ENCODE measurements at places on chromosomes 11 and 22.

DNA sequence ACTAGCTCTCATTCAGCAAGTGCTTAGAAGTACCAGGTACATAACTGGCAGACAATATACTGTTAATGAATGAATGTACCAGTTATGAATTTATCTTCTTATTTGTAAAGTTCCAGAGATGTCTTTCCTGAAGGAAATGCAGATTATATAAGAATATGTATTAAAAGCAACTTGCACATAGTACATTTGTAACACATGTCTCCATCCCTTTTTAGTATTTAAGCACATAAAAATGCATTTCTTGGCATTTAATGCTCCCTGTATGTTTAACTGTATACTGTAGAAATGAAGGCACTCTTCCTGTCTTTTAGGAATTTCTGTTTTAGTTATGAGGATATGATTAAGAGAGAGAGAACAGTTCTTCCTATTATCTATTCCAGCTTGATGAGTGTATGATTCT, 241.3 kb downstream of the NELL1 start:
- DNase-seq = no peak

DNA sequence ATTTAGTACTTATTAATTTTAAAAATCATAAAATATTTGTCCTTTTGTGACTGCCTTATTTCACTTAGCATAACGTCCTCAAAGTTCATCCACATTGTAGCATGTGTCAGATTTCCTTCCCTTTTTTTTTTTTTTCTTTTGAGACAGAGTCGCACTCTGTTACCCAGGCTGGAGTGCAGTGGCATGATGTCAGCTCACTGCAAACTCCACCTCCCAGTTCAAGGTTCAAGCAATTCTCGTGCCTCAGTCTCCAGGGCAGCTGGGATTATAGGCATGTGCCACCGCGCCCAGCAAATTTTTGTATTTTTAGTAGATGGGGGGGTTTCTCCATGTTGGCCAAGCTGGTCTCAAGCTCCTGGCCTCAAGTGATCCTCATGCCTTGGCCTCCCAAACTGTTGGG, 10.6 kb downstream of the RAB6A start:
- DNase-seq = no peak

GRCh38 chr11:27904358-27905055, 203.4 kb downstream of the KIF18A start:
- DNase-seq = no peak

GRCh38 chr11:36261094-36261493, 28.1 kb downstream of the COMMD9 start:
- no peak for DNase-seq

GRCh38 chr11:63686926-63687325, 5.6 kb downstream of the RTN3 start:
- no peak for DNase-seq

- DNase-seq = no peak
Observed at GRCh38 chr11:108914211-108914610, 249.3 kb downstream of the DDX10 start.

DNA sequence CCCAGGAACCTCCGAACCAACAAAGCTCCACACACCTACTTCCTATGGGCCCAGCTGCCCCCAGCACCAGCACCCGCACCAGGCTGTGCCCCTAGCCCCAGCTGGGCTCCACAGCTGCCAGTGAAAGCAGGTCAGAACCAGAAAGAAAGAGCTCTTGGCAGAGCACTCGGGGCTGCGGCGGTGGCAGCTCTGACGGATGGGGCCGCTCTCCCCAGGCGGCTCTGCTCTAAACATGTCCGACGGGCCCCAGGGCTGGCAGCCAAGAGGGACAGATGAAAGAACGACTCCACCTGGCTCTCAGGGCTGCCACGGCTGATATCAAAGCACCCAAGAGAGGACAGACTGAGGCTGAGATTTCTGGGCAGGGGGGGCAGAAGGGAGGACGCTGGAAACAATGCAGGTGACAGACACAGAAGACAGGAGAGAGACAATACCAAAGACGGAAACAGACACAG, 25.7 kb downstream of the LRFN4 start:
- peak; percentile 41 for DNase-seq

DNA sequence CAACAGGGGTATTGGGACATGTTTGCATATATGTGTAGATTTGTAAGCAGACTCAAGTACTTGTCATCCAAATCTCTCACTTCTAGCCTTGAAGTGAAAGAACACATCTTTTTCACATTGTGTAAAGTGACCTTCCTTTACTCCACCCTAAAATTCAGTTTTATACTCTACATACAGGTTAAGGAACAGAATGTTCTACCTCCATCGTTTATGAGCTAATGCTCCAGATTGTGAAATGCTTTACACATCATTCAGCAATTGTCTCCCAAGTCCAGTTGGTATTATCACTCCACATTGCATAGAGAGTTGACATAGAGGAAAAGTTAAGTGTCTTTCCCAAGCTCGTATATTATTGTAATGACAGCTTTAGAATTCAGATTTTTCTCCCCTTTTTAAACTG, 46.1 kb upstream of the BLID start:
- no peak for DNase-seq

GRCh38 chr11:111358038-111359001, 20.8 kb downstream of the POU2AF1 start:
- no peak for DNase-seq

GRCh38 chr11:85114786-85115185, 512.4 kb downstream of the DLG2 start:
- no peak for DNase-seq

Measured in dorsolateral prefrontal cortex (tissue), 122 donors.